ENCODE measurements at places on chromosomes 3 and 15. TPM values are rescaled to one million over a fixed set of nuclear protein-coding genes. Genes with fewer than 3 reads are reported as not detected.
A peak's percentile ranks its signal among the peaks of the same experiment; 100 is the strongest.

- DNase-seq = no peak
Measured at GRCh38 chr3:25679166-25679565, 14.5 kb upstream of the TOP2B start.

- no peak for DNase-seq
Measured at GRCh38 chr3:69250014-69250413, 127.6 kb upstream of the LMOD3 start.

DNA sequence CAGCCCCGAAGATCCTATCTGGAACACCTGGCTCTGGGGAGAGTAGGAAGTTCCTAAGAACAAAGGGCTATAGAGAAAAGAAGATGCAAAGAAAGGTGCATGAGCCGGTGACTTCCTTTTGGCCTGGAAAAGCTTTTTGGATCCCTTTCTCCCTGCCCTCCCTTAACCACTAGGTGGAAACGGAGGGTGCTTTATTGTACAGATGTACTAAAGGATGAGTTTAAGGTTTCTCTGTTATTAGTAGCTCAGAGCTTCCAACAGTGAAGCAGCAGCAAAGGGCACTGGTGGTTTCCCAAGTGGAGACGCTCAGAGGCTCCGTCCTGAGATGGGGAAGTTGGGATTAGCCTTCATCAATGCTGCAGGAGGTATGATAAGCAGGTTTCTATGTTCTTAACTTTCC lies 5.9 kb upstream of the ADGRG7 start:
- DNase-seq = no peak

DNA sequence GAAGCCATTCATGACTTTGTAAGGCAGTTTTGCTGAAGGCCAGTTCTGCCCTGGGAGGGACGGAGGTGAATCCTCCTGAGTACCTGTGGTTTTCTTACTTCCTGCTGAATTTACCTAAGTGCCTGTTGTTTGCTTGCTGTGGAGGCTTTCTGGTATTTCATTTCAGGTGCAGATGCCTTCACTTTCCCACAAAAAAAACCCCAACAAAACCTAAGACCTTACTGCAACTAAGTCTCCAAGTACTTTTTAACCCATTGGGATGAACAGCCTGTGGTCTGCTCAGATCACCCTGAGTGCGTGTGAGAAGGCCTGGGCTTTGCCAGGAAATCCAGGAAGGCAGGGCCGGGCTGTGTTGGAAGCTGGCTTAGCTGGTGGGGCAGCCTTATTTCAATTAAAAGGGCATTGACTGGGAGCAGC lies 65.3 kb downstream of the IGF1R start:
- no peak for DNase-seq

GRCh38 chr3:138460536-138461205 lies 26.3 kb downstream of the ESYT3 start:
- DNase-seq = peak; percentile 77

- no peak for DNase-seq
Measured at GRCh38 chr3:171184372-171184771, 157.9 kb upstream of the SLC2A2 start.

DNA sequence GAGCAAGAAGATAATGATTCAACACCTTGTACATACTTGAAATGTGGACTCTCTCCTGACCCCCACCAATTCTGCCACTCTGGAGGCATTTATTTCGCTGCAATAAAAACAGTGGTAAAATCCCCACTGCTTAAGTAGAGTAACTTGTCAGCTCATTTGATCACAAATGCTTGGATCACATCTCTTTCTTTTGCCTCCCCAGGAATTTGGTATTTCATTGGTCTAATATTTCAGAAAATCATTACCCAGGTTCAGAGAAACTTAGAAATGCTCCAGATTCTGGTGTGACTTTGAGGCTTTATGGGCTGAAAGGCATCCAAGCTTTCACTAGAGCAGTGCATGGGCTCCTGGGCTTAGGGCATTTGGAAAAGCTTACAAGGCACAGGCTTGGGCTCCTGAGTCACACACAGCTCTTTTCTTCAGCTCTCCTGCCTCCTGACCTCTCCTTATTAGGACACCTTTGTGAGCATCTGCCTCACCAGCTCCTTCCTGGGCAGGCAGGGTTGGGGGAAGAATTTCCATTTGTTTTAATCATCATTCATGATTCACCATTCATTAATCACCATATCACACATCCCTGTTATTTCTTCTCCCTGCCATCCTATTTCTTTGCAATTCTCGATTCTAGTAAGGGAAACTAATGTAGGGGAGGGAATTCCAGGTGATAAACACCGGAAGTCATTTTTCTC lies 22.5 kb downstream of the CDCP1 start:
- DNase-seq = no peak

DNA sequence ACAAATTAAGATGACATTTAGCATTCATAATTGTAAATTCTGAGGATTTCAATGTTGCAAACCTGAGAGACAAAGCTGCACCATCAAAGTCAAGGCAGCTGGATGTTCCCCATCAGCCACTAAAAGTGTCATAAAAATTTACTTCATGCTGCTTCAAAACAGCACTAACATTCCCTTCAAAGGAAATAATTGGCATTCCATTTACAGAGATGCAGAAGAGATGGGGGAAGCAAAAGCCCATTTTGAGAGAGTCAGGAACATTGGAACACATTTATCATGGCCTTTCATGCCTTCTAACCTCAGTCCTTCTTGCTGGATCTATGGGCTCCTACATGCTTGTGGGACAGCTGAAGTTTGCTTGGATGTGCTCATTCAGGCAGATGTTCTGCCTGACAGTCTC lies 6.4 kb upstream of the TMEM158 start:
- no peak for DNase-seq

DNA sequence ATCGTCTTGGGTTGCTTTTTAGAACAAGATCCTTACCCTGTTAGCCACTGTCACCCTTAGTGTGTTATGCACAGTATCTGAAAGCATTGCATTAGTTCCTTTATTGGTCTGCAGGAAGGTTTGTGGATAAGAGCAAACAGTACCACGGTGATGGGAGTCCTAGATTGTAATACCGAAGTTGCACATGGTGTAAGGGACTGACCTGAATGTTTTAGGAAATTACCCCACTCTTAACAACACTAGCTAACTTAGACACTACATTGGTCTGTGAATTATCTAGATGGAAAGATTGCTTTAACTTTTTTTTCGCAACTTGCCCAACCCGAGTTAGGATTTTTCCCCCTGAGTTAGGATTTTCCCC lies 1.3 kb downstream of the STT3B start:
- no peak for DNase-seq

DNA sequence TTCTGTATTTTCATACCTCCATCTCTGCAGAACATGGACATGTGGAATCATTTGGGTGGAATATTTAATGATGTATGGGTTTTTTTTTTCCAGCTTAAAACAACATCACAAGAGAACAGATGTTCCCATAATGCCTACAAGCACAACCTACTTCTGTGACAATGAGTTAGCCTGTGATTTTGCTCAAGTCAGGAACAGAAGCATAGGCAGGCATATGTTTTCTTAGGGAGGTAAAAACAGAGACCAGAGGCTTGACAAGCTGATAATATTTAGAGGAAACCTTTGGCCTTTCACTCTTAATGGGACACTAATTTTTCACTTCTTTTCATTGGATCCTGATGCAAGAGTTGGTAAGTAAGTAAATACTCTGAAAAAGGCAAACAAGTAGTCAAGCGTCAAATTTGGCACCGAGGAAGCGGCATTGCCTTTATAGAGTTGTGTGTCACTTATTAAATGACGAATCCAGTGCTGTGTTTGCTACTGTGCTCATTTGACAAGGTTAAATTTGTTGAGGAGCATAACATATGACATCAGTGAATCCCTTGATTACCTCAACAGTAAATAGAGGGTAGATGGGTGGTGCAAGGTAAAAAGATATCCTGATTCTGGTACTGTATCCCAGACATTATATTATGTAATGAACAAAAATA lies 66.7 kb upstream of the RBMS3 start:
- no peak for DNase-seq

GRCh38 chr3:37808656-37809055 lies 53.0 kb upstream of the CTDSPL start:
- DNase-seq = no peak

DNA sequence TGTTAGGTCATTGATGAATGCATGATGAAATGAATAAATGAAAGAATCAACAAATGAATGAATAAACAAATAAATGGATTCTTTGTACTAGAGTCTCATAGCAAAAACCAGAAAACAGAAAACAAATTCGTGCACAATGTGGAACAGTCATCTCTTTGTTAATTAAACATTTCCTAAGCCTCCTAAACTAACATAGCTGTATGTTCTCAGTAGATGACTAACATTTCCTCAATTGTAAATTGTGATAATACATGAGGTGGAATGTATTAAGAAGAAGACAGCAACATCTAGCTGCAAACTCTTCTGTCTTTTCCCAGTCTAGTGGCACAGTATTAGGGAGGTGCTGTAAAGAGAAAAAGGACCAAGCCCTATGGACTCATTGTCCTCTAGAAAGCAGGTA lies 1021.0 kb downstream of the MCTP2 start:
- DNase-seq = no peak

The REC114 gene
- not detected for total RNA-seq

The CD96 gene
- total RNA-seq = 0.27 TPM
